A549 (cell line): ENCODE measurements at places on chromosomes 7 and 10. TPM values are rescaled to one million over a fixed set of nuclear protein-coding genes. Genes with fewer than 3 reads are reported as not detected.

Gene SLC26A5
- not detected in 3 replicates for polyA plus RNA-seq

Gene AGR2
- polyA plus RNA-seq = 60.7 to 67.5 TPM (median 61.8 TPM) in 3 replicates

Gene GSAP
- 4.1 to 4.9 TPM (median 4.7 TPM) in 3 replicates for polyA plus RNA-seq

Gene MRLN
- not detected in 3 replicates for polyA plus RNA-seq

DNA sequence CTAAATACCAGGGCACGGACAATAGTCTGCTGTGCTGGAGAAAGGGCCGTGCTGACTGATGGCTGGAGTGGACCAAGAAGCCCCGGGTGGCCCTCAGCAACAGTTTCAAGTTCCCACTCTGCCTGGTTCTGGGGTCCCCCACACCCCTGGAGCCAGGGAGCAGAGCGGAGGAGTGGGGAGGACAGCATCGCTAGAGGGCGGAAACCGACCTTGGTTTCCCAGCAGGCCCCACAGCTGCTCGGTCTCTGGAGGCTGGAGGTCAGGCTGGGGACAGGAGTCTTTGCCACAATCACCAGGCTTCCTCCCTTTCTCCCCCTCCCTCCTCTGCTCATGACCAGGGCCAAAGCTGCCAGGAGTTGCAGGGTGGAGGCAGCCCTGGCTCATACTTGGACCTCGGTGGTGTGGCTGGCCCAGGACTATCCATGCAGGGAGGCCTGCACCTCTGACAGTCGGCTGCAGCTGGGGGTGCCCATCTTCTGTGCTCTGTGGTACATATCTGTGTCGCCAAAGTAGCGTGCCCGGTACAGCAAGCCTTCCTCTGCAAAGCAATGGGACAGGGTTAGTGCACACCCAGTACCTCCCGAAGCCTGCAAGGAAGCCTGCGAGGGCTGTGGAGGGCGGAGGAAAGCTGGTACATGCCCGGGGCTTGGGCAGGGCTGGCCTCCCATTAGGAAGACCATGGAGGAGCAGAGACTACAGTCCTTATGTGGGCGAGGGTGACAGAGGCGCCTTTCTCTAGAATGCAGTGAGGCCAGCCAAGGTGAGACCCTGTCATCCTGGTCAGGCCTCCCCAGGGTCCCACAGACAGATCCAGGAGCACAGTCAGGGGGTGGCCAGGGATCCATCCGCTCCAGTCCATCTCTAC, 19.1 kb downstream of the DNAJB12 start:
- DNase-seq = no peak

GRCh38 chr7:28739826-28740225, 218.3 kb downstream of the TRIL start:
- no peak for DNase-seq

DNA sequence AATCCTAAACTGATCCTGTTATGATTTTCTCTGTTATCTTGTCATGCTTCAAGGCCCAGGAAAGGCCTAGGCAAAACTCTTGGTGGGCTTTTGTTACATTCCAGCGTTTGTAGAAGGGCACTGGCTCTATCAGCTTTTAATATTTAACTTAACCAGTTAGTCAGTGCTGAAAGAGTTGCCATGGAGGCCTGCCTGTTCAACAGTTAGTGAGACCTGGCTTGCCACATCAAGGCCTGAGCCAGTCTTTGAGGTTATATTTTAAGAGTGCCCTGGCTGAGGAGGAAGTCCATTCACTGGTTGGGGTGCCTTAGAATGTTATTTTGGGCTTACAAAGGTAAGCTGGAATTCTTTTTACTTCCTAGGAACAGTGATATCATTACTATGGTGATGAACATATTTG, 144.1 kb upstream of the NRG3 start:
- no peak for DNase-seq

DNA sequence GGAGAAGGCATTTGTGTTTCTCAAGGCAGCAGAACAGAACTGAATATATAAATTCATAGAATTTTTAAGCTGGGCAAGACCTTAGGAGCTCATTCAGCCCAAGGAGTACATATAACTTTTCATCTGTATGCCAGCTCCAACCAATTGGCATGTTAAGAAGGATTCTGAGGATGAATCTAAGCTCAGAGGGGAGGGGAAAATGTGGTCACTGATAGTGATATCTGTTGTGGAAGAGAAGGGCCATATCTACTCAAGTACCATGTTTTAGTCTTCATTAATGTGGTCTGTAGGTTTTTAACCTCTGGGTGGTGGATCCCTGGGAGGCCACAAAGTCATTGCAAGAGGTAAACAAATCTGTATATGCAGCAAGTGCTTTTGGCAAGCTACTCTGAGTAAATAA, 6.4 kb downstream of the CALD1 start:
- DNase-seq = no peak

GRCh38 chr7:45239486-45239885, 81.9 kb downstream of the RAMP3 start:
- DNase-seq = no peak

DNA sequence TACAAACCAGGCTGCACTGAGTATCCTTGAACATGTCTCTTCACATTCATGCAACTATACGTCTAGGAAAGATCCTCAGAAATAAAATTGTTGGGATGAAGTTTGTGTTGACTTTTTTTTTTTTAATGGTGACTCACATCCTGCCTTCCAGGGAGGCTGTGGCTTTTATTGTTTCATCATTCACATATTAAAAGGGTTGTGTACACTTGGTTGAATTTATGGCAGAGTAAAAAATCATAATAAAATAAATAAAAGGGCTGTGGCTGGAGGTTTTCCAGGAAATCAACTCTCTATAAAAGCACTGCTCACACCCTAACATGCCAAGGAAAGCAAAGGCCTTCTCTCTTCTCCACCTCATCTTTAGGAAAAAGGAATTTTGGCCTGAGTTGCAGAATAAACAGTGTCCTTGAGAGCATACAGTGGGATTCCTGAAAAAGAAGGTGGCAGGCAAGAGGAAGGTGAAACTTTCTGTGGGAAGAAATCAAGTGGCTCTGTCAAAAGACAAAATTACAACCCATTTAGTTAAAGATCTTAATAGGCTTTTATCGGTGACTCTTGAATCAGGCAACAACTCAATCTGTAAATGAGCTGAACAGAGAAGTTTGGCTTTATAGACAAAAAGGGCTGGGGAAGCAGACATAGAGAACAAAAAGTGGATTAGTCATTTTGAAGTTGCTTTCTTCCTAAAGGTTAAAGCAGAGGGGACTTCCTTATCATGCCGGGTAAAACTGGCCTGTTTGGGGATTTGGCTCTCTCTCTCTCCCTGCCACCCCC, 41.6 kb upstream of the FHIP2A start:
- peak; percentile 88 for DNase-seq
